Omental fat pad (tissue), 4 donors: ENCODE measurements at places on chromosomes 6 and 20. TPM values are rescaled to one million over a fixed set of nuclear protein-coding genes. Genes with fewer than 3 reads are reported as not detected.

GRCh38 chr6:88734544-88734943, 228.9 kb downstream of the RNGTT start:
- DNase-seq = no peak

The TRIM40 gene
- not detected for total RNA-seq

DNA sequence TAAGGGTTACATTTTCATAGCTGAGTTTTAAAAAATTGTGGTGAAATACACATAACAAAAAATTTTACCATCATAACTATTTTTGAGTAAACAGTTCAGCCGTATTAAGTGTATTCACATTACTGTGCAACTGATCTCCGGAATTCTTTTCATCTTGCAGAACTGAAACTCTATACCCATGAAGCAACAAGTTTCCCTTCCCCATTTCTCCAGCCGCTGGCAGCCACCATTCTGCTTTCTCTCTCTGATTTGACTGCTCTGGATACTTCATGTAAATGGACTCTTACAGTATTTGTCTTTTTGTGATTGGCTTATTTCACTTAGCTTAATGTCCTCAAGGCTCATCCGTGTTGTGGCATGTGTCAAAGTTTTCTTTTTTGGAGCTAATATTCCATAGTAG, 341.6 kb downstream of the QKI start:
- DNase-seq = no peak

GRCh38 chr6:148064406-148065134, 278.1 kb upstream of the SASH1 start:
- DNase-seq = no peak

DNA sequence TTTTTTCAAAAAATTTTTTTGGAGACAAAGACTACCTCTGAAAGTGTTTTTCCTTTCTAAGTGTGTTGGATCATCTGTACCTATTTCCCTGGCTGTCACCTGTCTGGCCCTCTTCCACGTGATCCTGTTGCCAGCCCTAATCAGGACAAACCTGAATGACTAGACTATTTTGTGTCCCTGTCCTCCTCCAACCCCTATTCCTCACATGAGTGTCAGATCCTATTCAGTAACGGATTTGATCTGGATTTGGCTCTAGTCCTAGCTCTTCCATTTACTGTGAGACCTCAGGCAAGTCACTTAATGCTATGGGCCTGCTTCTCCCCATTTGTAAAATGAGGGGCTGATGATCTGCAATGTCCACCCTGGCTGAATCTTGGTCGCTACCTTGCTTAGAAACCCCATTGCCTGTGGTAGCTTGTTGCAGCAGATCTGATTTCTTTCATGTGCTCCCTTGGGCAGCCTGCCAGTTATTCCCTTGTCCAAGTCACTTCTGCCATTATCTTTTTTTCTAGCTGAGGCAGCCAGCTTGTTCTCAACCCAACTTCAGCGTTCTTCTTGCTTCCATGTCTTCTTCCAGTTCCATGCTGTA, 4.8 kb downstream of the PHF20 start:
- DNase-seq = peak; percentile 43

DNA sequence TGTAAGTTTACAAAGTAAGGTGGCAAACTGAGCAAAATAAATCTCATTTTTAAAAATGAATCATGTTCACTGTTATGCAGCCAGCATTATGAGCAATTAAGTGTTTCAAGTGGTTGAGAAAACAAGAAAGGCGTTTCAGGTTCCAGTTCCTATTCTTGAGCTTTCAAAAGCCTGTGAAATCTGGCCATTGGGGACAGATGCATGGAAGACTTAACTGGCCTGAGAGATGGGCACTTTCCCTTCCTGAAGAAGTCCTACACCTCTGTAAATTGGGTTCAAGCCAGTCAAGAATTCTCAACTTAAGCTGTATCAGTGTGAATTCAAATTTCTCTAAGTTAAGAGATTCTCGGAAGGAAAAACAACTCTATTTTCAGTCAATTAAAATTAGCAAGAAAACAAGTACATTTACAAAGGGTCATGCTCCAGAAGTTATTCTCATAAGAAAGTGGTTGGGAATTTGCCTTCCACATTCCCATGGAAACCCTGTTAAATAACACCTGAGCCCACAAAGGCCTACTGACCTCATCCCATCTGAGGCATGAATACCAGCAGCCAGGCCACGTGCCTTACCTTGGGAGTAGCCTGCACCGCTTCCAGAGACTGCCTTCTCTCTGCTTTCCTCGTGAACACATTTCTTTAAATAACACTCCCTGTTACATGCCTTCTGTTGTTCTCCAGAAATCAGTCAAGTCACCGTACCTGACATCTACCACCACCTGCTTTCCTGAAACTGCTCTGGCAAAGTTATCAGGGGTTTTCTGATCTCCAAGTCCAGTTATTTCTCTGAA, 19.4 kb downstream of the MAP3K5 start:
- DNase-seq = no peak

DNA sequence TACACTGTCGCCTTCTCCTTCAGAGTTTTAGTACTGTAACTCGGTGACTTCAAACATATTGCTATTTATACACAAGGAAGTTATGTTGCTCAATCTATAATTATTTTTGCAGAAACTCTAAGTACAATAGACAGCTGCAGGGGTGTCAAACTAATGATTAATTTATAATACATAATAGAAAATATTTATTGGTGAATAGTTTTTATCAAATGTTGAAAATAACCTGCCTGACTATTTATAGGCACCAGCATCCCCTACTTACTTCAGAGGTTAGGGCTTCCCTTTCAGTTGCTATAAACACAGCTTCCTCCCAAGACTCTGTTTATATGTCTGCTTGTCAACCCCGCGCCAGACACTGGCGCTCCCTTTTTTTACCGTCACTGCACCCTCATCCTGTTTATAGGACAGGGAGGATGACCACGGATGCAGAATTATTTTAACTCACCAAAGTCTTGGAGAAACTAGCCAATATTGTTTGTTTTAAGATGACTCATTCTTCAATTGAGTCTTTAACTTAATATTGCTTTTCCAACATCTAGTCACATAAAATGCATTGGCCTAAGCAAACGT, 225.0 kb downstream of the ALDH8A1 start:
- DNase-seq = no peak

- no peak for DNase-seq
These were observed 234.5 kb upstream of the THEMIS start for GRCh38 chr6:128135325-128135724.

GRCh38 chr20:1930165-1930564, 35.0 kb downstream of the SIRPA start:
- DNase-seq = no peak

DNA sequence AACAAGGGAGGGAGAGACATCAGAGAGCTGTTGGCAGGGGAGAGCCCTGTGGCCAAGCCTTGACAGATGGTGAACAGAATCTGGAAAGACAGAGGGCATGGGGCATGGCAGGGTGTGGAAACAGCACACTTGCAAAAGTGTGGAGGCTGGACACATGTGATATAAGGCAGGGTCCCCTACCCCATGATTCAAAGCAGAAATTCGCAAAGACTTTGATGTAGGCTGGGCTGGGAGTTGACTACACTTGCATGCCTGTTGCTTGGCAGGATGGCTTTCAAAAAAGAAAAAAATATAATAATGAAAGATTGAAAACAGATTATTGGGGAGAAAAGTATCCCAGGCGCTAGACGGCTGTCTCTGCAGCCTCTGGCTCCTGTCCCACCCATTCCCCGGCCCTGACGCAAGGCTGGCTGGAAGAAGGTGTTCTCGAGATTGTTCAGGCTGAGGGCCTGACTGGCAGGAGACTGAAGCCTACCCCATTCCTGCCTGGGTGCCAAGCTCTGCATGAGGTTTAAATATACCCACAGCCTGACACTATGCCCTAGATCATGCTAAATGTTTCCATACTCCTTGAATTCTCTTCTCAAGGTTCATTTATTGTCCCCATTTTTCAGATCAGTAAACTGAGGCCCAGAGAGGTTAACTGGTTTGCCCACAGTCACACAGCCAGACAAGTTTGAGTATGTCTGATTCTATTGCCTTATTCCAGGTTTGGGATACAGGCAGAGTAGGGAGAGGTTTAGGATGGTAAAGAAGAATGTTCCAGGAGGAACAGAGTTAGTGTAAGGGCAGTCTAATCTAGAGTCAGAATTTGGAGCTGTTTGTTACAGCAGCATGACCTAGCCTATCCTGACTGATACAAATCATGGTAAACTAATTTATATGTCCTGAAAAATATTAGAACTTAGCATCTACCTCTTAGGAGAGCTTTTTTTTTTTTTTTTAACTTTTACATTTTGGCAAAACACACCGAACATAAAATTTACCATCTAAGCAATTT, 23.4 kb upstream of the CCN5 start:
- DNase-seq = no peak

The C20orf141 gene
- 1.4 TPM for total RNA-seq
